ENCODE measurements at places on chromosomes 7 and 10. TPM values are rescaled to one million over a fixed set of nuclear protein-coding genes. Genes with fewer than 3 reads are reported as not detected.

- H3K4me1 ChIP-seq, result no peaks in the 10 kb centered on the region
- DNase-seq, result no peak
- no peak overlapping the region for H3K27ac ChIP-seq
- no peaks in the 10 kb centered on the region for H3K36me3 ChIP-seq
Observed at GRCh38 chr7:6172224-6172909, 100.1 kb downstream of the CYTH3 start.

- DNase-seq, result no peak
- H3K27me3 ChIP-seq, result no peaks in the 10 kb centered on the region
- no peaks in the 10 kb centered on the region for H3K36me3 ChIP-seq
- no peak overlapping the region for H3K4me3 ChIP-seq
- H3K27ac ChIP-seq, result no peak overlapping the region
Observed at GRCh38 chr10:101525848-101526247, 62.2 kb downstream of the POLL start.

Gene YKT6
- total RNA-seq, result 60.9 TPM

Gene KIF11
- 78.5 TPM for total RNA-seq

Gene GPR26
- total RNA-seq, result not detected
